ENCODE measurements at places on chromosomes 6 and 20.

DNA sequence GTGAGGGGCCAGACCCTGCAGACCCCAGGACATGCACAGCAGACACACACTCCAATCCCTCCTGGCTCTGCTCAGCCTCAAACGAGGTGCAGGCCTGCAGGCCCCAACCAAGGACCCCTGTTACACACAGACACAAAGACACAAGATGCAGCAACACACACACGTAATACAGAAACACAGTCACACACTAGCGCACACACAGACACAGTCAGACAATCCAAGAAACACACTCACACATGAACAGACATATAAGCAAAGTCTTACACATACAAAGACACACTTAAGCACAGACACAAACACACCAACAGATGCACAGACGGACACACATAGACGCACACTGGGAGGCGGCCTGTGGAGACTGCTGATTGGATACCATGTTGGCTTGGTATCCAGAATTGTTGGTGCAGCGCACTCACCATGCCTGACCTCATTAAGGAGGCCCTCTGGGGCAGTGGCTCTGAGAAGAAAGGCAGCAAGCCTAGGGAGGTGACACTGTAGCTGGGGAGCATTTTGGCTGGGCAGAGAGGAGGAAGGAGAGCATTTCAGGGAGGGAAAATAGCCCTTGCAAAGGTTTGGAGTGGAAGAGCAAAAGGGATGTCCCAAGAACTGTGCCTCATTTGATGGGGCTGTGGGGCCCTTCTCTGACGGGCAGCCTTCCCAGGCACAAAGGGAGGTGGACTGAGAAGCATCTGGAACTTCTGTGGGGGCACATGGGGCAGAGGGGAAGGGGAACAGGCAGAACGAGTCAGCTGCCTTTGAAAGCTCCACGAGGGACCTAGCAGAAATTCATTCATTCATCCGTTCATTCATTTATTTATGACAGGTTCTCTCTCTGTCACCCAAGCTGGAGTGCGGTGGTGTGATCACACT is 1.4 kb upstream of the HSPA12B start:
- no peak for DNase-seq

GRCh38 chr6:110357664-110358552 is at the start of gene METTL24:
METTL24 (minus strand) TSS chr6:110358349; CDS start chr6:110358272, 77 bp downstream.
- DNase-seq = no peak

DNA sequence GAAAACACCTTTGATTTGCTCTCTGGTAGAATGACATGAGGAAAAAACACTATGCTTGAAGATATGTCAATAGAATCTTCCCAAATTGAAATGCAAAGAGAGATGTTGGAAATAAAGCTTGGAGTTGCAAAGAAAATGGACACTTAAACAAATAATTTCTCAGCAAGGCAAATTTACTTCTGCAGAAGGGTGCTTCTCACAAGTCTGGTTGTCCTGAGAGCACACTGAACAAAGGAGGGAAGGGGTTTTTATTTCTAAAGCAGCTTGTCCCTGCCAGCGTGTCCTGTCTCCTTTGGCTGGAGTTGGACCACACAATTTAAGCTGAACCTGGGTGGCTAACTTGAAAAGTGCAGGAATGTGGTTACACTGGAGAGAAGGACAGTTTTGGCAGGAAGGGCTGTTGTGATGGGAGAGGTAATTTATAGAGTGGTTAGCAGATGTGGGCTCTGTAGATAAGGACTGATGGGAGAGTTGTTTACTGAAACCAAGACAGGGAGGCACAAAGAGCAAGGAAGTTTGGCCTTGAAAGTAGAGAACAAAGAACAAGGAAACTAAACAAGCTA is 454.6 kb upstream of the EYS start:
- no peak for DNase-seq

- DNase-seq = no peak
Observed at GRCh38 chr6:142543606-142544005, 241.8 kb downstream of the ADGRG6 start.

DNA sequence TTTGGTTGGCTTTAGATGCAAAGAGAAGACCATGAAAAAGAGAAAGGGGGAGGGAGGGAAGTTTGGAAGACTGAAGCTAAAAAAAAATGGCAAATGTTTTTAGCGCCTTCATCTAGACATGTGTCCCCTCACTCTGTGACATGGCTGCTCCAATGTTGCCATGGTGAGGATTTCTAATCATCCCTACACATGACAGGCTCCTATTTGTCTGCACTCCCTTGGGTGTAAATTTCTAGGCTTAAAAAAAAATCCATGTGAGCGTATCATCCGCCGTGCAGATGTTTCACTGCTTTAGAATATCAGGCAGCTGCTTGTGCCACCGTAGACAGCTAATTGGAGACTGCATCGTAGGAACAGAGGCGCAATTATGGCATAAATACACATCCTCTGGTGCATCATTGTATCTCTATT is 761.1 kb upstream of the MMS22L start:
- DNase-seq = no peak

GRCh38 chr20:23270382-23270911 is 80.1 kb upstream of the NXT1 start:
- DNase-seq = no peak

GRCh38 chr20:35560105-35560511 is 18.2 kb downstream of the ERGIC3 start:
- DNase-seq = no peak

Data from NCI-H1092 treated with DMSO at 0.1 percent for 48 hours (cell line).